ENCODE measurements at places on chromosomes 7 and 10.

- DNase-seq = no peak
These were observed 35.2 kb downstream of the CCAR1 start for GRCh38 chr10:68756246-68756645.

DNA sequence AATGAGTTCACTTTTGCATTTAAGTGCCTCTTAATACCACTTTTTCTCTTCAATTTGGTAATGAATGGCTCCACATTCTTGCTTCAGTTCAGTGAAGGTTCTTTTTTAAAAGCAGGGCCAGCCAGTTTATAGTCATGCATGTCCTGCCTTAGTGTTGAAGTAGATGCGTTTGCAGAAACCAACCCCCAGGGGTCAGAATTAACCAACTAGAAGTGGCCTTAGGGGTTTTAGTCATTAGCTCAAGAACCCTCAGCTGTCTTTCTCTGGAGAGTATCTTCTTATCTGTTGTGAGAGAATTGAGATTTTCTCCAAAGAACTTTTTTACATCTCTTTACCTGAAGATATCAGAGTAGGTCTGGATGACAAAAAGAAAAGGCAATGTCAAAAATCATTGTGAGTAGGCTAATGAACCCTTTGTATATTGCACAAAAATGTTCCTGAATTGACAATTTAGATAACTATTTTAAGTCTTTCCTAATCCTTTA is 82.2 kb downstream of the PIK3CG start:
- peak; percentile 86 for DNase-seq

GRCh38 chr7:154440651-154441050 is 388.5 kb downstream of the DPP6 start:
- no peak for DNase-seq

DNA sequence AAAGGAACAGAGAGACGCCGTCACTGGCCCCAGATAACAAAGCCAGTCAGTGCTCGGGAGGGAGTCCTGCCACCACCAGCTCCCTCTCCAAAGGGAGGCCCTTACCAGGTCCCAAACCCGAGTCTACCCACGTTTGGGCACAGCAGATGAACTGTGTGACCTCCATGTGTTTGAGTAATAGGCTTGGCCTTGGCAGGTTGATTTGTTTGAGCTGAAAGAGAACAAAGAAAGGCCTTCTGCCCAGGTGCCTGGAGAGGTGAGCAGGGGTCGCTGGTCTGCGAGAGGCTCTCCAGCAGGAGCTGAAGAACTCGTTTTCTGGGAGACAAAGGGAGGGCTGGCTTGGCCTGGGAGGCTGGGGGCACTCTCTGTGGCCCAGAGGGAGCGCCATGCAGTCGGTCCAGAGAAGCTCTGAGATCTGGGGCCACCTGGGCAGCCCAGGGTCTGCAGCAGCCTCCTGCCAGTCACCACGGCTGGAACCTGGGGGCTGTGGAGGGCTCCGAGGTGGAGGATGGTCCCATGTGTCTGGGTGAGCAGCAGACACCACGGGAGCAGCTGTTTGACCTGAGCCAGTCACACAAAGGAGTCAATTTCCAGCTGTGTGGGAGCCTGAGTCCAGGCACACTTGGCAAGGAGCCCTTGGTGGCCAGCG is 99.7 kb downstream of the PAXIP1 start:
- DNase-seq = no peak

- DNase-seq = no peak
These were observed 40.2 kb downstream of the NUP205 start for GRCh38 chr7:135597926-135598305.

GRCh38 chr7:155057076-155057475 is 13.0 kb upstream of the HTR5A start:
- DNase-seq = no peak

DNA sequence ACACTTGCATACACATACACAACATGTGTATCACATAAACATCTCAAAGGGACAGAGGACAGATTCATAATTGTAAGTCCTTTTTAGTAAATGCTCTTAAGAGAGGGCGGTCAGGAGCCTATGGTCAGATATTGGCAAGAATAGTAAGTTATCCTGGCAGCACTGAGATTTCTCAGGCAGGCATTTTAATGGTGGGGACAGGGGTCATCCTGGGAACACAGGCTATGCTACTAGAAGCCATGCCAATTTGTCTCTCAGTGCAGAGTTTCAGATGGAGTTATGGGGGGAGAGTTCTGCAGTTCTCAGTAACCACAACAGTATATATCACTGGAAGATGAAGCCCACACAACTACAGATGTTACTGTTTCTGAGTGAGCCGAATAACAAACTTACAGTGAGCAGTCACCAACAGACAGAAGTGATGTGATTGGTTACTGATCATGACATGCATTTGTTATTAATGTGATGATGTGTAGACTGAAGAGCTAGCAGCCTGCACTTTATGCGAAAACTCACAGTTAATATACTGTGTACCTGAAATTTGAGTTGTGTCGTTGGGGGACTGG is 16.4 kb downstream of the ZNF487 start:
- DNase-seq = no peak

All from fibroblast of lung (primary cell).